ENCODE measurements at places on chromosomes 6 and 20.

DNA sequence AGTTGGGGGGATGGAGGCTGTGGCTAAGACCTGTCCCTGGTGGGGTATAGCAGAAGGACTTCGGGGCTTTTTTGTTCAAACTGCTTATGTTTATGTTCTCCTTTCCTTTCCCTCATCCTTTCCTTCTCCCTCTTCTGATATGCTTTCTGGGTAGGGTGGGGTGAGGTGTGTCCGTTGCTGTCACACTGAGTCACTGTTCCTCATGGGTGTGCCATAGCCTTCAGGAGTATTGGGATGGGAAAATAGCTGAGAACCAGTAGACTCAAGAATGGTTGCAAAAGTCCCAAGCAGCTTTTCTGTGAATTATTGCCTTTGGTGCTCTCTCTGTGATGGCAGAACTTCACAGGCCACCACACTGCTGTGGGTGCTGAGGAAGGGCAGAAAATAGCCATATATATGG, 39.6 kb downstream of the TPD52L1 start:
- DNase-seq: no peak

- peak; percentile 23 for DNase-seq
Observed at GRCh38 chr20:51766994-51767866, 960 bp downstream of the ATP9A start.

DNA sequence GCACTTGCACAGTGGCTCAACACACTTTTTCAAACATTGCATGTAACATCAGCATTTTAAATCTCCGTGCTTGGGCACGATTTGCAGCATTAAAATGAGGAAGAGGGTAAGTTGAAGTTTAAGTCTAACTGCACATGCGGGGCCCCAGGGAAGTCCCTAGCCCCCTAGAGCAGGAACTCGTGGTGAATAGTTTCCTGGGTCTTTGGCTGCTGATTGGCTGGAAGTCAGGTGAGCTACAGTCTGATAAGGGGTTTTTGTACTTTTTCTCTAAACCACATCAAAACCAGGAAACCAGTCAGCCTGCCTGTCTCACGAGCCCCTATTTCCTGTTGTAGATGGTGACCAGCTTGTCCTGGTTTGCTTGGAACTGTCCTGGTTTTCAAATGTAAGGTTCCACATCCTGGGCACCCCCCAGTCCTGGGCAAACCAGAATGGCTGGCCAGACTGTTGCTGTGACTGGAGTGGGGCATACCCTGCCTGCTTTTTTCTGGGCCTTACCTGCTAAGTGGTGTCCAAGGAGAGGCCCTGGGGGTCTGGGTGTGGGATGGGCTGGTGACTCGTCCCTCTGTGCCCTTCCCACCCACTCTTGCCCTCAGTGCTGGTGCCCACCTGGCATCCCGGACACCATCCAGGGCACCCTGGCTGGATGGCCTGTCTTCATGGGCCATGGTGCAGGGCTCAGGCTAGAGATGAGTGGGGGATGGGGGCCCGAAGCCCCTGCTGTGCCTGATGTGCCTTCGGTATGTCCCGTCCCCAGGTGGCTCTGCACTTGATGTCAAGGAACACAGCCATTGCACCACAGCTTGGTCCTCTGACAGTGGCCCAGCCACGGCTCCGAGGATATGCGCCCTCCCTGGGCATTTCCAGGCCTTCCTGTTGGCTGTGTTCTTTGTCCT, 31.8 kb downstream of the SUN5 start:
- DNase-seq: peak; percentile 72

DNA sequence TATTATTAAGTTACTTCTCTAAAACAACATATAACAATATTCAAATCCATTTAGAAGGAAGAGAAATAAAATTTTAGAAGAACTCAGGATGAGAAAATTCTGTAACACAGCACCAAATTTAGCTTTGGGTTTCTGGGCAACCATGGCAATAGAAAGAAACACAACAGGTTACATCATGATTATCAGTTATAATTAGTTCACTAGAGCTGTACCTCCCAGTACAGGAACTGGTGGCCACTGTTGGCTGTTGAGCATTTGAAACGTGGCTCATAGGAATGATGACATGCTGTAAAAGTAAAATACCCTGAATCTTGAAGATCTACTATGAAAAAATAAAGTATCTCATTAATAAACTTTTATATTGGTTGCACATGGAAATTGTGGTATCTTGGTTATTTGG, 23.7 kb upstream of the MAP3K4 start:
- DNase-seq: no peak

DNA sequence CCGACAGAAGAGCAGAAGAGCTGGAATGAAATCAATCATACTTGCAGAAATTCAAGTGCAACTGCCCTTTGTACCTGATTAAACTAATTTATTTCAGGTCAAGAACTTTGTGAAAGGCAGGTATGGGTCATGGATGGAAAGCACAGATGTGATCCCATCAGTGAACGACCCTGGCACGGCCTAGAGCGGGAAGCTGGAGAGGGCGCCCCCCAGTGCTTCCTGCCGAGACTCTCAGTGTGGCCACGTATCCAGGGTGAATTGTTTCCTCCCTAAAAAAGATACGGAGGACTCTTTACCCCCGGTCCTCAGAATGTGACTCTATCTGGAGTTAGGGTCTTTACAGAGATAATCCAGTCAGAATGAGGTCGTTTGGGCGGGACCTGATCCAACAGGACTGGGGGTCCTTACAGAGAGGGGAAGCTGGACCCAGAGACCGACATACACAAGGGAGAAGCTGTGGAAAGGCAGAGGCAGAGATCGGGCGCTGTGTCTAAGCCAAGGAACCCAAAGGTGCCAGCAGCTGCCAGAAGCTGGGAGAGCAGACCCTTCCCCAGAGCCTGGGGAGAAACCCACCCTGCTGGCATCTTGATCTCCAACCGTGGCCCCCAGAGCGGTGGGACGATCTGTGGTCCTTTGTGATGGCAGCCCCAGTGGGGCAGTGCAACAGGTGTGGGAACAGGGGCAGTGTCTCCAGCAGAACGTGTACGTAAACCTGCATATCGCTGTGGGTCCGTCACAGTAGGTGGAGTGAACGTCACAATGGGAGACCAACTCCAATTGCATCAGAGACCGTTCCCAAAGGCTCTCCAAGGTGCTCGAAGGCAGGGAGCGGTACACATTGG, 91.9 kb downstream of the TAF4 start:
- DNase-seq: no peak

DNA sequence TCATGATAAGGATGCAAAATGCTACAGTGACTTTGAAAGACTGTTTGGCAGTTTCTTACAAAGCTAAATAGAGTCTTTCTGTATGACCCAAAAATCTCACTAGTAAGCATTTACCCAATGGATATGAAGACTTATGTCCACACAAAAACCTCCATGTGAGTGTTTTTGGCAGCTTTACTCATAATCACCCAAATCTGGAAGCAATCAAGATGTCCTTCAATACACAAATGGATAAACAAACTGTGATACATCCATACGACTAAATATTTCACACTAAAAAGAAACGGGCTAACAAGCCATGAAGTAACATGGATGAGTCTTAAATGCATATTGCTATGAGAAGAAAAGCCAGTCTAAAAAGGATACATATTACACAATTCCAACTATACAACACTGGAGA, 117.2 kb downstream of the PDE10A start:
- DNase-seq: no peak

- DNase-seq: no peak
Observed at GRCh38 chr6:14222956-14223355, 105.4 kb downstream of the CD83 start.

GRCh38 chr6:15401120-15401519, 155.3 kb downstream of the JARID2 start:
- DNase-seq: no peak

GRCh38 chr20:42775037-42775436, 414.7 kb downstream of the PTPRT start:
- no peak for DNase-seq

DNA sequence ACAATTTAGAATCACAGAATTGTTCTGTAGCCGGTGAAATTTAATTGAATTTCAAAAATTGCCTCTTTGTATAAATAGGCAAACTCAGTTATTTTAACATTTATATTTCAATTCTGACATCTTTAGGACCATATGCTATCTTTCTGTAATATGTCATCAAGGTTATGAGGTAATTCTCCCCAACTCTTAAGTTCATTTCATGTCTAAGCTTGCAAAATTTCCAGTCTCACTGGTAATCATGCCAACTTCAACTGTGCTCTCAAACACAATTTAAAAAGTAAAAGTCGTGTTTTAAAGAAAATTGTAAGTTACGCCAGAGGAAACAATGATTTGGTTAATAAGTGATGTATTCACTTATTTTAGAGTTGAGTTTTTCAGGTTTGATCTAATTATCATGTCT, 1.4 kb downstream of the NCOA7 start:
- DNase-seq: no peak

DNA sequence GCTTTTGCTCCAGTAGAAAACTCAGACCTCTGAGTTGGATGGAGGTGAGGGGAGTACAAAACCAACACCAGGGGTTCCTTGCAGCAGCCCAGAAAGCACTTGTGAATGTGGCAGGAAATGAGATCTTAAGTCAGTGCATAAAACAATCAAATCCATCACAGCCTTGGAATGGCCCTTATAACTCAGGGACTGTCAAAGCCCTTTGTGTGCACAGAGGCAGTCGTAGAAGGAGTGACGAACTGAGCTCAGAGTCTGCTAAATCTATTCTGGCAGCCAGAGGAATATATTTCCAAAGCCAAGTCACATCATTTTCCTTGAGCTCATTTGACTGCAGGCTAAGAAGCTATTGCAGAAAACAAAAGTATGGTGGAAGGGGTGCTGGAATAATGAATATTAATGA, 676.6 kb downstream of the DHX35 start:
- no peak for DNase-seq

DNA sequence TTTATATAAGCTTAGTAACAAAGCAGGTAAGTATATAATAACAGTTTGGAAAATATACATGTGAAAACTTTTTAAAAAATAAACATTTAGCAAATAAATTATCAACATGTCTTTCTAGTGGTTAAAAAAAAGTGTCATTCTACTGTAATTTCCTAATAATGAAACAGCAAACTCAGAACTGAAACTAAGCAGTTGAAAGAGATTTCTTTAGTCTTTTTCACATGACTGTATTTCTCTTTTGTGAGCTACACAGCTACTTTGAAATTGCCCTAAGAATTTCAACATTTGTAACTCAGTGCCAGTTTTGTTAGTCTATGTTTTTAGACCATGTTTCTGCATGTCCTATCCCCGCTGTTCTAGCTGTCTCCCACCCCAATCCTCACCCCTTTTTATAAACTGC, 28.4 kb upstream of the SDHAF4 start:
- no peak for DNase-seq

DNA sequence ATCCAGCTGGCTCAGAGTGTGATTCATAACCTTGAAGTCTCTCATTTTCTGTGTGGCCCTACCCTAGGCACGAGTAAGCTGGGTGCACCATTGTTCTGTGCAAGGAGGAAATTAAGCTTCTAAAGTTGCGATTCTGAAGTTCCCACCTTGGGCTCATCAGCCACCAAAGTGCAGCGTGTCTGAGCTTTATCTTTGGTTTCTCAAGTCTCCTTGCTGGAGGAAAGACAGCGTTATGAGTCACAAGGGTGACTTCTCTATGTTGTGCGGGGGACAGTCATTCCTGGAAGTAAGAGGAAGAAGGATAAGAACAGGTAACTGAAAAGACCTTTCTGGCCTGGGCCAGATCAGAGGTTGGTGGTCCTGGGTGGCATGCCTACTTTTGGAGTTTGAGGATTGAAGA, 16.8 kb downstream of the MRAP2 start:
- DNase-seq: no peak

GRCh38 chr6:94196891-94197290, 777.5 kb upstream of the EPHA7 start:
- no peak for DNase-seq

DNA sequence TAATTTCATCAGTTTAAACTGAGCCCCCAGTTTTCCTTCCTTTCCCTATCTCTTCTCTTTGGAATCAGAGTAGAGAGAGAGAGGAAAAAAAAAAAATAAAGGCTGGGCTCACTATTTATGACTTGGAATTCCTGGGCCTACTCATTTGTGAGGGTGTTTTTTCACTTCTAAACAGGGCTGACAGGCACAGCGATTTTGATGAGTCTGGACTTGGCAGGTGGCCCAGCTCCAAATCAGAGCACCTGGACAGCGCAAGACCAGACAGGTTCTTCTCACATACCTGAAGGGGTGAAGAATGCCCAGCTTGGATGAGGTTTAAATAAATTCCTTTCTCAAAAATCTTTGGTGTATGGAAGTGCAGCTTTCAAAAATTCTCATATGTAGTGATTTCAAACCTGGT, 122.2 kb downstream of the KIF13A start:
- DNase-seq: no peak

- DNase-seq: no peak
Observed at GRCh38 chr6:117265410-117266256, at the start of gene VGLL2. Gene VGLL2 (plus strand): TSS chr6:117265558. CDS start chr6:117265764, 206 bp downstream.

DNA sequence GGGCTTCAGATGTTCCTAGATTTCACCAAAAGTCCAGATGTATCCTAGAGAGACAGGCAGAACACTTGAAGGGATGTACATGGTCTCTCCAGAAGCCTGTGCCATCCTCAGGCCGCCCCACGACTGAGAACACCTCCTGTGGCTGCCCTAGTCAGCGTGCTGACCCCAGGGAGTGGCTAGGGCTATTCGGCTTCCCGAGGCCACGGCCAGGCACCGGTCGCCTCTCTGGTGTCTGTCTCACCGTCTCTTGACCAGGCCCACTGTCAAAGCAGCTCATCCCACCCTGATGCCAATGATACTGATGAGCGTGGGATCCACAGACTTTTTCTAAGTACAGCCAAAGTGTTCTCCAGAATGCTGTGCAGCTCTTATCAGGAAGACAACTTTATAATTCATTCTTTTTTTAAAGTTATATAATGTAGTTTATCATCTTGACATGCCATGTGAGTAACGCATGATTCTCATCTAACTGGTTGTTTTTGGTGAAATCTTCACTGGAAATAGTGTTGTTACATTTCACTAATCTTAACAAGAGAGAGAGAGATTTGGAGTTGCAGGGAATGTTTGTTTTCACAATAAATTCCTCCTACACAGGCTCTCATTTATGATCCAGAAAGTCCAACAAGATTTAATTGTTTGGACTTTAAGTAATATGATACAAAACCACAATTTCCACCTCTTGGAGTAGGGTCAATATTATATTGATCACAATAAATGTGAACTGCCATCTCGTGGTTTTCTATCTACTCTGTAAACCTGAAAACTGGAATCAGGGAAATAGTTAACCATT, 41.7 kb upstream of the KLHL31 start:
- DNase-seq: no peak

DNA sequence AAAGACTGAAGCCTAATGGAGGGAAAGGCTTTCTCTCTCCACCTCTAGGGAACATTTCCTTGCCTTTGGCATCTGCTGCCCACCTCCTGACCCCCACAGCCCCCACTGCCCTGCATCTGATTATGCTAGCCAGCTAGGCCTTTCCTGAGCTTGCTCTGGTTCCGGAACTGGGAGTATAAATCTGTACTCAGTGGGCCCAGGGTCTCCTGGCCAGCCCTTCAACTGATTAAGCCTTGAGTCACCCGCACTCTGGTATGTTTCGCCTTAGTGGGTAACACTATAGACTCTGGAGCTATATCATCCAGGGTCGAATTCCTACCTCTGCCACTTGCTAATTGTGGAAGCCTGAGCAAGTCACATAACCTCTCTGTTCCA, 45.6 kb upstream of the RIPOR2 start:
- DNase-seq: no peak

- peak; percentile 6 for DNase-seq
Observed at GRCh38 chr20:56359212-56360132, 698 bp downstream of the FAM210B start.

Measured in activated CD4-positive, alpha-beta T cell treated with anti-CD3 and anti-CD28 coated beads, Interleukin-2, amount 50 U/mL, for 1 hour (primary cell).